ENCODE measurements at places on chromosomes 7 and 10.
A peak's percentile ranks its signal among the peaks of the same experiment; 100 is the strongest.

DNA sequence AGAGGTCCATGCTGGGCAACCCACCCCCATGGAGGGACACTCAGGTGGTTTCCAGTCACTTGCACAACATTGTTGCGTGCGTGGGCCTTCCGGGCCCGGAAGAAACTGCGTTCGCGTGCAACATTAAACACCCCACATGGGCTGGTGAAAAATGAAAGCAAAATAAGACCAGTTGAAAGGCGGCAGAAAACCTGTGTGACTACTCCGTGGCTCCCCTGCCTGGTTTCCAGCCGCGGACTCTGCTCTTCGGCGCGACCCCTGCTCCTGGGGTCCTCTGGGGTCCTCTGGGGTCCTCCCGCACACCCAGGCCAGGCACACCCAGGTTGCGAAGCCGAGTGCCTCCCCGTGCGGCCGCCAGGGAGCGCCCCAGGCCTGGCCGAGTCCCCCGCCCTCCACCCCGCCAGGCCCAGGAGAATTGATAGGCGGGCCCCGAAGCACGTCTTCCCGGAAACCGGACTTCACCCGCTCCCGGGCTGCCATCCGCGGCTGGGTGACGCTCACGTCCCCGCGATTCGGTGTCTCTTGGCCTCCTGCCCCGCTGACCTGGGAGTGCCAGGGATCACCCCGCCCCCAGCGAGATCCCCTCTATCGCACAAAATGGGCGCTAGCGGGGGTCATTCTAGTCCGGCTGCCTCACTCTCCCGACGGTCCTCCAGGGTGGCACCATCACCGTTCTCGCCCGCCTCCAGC lies 1.9 kb upstream of the SH2D4B start:
- DNase-seq: no peak

DNA sequence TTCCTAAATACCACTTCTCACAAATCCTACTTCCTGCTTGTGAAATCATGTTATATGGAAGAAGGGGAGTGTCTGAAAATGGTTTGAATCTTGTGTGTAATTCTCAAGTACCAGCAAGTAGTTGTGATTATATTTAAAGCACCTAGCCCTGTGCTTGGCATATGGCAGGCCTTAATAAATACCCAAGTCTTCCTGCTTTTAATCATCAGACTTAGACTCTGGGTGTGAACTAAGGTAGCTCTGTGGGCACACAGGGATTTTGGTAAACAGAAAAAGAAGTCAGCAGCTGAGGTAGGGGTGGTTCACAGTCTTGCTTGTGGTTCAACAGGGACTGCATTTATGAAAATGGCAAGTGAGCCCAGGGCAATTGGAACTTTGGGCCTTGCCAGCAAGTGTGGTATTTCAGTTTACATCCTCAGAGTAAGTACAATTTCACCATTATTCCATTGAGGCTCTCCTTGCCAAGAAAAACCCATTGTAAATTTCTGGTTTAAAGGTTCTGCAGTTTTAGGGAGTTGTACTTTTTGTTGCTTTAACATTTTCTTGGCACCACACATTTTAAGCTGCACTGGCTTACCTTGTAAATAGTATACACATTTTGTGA lies 215.5 kb downstream of the AUTS2 start:
- DNase-seq: no peak

DNA sequence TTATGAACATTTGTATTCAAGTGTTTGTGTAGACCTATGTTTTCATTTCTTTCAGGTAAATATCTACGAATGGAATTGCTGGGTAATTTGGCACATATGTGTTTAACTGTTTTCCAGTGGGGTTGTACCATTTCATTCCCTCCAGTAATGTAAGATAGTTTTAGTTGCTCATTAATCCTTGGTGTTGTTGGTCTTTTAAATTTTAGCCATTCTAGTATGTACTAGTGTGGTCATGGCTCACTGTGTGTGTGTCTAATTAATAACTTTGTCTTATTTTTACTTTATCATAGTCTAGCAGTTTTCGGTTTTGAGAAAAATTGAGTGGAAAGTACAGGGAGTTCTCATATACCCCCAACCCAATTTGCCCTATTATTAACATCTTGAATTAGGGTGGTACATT lies 278.8 kb downstream of the CAMK1D start:
- DNase-seq: no peak

DNA sequence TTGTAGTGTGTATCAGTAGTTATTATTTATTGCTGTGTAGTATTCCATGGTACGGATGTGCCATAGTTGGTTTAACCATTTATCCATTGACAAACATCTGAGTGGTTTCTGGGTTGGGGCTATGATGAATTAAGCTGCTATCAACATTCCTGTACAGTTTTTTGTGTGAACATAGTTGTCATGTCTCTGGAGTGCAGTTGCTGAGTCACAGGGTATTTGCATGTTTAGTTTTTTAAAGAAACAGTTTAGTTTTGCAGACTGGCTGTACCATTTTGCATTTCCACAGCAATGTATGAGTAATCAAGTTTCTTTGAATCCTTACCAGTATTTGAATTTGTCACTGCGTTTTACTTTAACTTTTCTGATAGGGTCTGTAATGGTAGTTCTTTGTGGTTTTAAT lies 516.7 kb upstream of the CELF2 start:
- no peak for DNase-seq

- DNase-seq: no peak
Observed at GRCh38 chr10:83427101-83427500, 712.2 kb upstream of the GHITM start.

- DNase-seq: no peak
Observed at GRCh38 chr10:13637303-13637856, 50.6 kb downstream of the PRPF18 start.

DNA sequence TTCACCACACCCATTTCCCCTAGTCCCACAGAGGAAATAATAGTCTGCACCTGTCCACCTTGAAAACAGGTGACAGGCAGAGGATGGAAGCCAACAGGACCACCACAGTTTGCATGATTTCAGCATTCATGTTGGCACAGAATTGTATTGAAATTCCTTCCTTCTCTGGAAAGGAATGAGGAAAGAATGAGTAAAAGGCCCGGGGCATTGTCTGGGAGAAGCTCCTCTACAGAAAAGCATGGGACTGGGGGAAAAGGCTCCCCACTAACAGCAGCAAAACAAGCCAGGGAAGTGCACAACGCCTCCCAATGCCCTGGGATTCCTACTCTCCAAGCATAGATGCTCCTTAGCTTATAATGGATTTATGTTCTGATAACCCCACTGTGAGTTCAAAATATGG lies 28.5 kb upstream of the TOMM7 start:
- no peak for DNase-seq

DNA sequence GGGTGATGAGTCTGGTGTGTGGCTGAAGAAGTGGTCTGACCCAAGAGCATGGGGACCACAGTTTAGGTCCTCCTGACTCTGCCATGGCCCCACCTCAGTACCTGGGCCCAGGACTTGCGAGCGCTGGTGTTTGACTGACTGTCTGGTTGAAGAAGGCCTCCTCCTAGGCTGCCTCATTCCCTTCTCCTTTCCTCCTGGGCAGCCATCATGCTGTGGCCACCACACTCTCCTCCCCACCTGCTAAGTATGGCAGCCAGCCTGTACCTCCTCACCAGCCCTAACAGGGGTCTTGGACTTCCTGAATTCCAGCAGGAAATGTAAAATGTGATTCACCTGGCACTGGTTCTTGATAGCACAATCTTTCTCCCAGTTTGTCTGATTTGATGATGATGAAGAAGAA lies 156.8 kb upstream of the GPR26 start:
- no peak for DNase-seq

- no peak for DNase-seq
Observed at GRCh38 chr7:7746458-7746857, 28.1 kb upstream of the RPA3 start.

GRCh38 chr10:12849319-12850181 lies 152.0 kb downstream of the CCDC3 start:
- no peak for DNase-seq

DNA sequence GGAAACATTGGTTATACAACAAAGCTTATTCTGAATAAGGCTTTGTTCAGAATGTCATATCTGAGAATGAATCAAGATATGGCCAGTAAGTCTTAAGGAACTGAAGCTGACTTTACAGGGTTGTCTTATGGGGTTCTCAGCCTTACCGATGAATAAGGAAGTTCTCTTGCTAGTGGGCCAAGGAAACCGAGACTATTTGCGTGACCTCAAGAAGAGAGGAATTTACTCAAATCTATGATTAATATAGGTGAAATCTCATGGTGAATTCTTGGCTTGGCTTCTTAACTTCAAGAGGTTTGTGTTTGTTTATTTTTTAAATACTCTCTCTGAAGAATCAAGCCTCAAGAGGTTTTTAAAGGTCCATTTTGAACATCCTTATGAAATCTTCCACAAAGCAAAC lies 4.7 kb upstream of the MRLN start:
- DNase-seq: no peak

- peak; percentile 55 for DNase-seq
Observed at GRCh38 chr10:95290461-95291364, at the start of gene PDLIM1. PDLIM1 (minus strand) TSS chr10:95291003; CDS start chr10:95290915, 88 bp downstream.

GRCh38 chr7:120131096-120131839 lies 141.7 kb upstream of the KCND2 start:
- DNase-seq: no peak

- no peak for DNase-seq
Observed at GRCh38 chr10:109343293-109343692, 580.0 kb downstream of the XPNPEP1 start.

GRCh38 chr7:33805630-33806233 lies 99.6 kb upstream of the BMPER start:
- DNase-seq: no peak

DNA sequence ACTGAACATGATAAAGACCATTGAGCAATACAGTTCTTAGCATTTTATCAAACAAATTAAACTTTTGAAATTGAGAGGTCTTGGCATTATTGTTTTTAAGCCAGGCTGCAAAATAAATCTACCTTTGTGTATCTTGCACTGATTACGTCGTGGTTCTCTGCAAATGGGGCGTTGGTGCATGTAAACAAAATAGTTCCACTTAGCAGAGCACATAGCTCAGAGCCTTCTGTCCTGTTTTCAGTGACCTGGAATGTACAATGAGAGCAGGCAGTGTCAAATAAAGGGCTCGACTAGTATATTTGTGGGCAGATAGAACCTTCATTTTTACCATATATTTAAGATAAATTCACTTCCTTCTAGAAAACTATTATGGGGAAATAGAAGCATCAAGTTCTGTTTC lies 333.9 kb upstream of the SMIM30 start:
- no peak for DNase-seq

DNA sequence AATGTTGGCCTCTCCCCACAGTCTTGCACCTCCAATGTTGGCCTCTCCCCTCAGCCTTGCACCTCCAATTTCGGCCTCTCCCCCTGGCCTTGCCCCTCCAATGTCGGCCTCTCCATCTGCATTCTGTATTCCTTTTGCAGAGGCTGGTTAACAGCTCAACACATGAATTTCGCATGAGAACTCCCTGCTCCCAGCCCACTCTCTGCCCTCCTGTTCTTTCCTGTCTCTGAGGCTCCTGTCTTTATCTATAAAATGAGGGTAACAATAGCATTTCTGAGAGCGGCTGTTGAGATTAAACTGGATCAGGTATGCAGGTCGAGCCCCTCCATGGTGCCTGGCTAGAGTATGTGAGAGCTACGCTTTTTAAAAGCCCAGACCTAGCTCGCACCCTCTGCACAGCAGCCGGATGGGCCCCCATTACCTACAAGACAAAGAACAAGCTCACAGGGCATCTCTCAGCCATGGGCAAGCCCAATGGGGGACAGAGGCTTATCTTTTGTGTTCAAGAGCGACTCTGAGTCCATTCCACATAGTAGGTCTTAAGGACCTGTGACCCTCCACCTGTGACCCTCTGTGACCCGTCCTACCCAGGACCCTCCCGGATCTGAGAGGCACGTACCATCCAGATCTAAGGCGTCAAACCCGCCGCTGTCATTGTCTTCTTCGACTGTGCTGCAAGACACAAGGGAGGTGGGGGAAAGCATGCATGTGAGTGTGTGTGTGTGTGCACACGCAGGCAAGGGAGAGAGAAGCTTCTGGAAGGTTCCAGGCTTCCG lies 82.2 kb upstream of the GNA12 start:
- DNase-seq: no peak

GRCh38 chr10:59809644-59809974 lies 56.4 kb upstream of the MRLN start:
- DNase-seq: no peak

DNA sequence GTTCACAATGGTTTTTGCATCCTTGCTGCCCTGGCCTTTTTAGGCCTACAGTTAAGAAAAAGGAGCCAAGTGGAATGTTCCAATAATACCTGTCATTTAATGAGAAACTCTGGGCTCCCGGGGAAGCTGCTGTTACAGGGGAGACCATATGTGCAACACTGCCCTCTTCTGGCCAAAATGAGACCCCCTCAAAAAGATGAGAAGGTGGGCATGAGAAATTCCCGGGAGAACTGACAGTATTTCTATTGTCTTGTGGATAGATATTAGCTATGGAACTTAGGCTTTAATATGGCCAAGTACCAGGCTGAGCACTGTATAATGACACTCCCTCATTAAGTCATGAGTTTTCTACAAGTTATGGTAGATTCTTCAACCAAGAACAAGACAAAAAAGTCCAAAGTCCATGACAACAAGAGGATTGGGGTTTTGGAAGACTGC lies 99.4 kb downstream of the CCDC3 start:
- peak; percentile 50 for DNase-seq

DNA sequence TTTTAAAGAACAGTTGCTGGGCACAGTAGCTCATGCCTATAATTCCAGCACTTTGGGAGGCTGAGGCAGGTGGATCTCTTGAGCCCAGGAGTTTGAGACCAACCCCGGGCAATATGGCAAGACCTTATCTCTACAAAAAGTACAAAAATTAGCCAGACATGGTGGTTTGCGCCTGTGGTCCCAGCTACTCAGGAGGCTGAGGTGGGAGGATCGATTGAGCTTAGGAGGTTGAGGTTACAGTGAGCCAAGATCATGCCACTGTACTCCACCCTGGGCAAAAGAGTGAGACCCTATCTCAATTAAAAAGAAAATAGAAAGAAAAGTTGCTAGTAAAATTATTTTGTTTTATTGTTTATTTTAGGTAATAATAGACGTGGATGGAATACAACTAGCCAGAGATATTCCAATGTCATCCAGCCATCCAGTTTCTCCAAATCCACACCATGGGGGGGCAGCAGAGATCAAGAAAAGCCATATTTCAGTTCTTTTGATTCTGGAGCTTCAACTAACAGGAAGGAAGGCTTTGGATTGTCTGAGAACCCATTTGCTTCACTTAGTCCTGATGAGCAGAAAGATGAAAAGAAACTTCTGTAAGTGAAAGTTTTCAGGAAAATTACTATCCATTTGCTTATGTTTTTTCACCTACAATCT lies 3.0 kb downstream of the NUP42 start:
- DNase-seq: peak; percentile 49

GRCh38 chr10:117257721-117258120 lies 16.8 kb downstream of the SLC18A2 start:
- no peak for DNase-seq

DNA sequence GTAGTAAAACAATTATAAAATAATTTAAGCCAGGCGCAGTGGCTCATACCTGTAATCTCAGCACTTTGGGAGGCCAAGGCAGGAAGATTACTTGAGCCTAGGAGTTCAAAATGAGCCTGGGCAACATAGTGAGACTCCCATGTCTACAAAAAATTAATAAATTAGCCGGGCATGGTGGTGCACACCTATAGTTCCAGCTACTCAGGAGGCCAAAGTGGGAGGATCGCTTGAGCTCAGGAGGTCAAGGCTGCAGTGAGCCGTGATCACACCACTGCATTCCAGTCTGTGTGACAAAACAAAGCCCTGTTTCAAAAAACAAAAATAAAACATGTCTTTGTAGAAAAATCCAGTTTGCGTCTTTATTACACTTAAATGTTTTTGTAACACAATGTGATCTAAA lies 141.9 kb upstream of the KAT6B start:
- peak; percentile 20 for DNase-seq

- no peak for DNase-seq
Observed at GRCh38 chr7:81260152-81260551, 341.3 kb upstream of the SEMA3C start.
